ENCODE measurements at places on chromosomes 3 and 15.
A peak's percentile ranks its signal among the peaks of the same experiment; 100 is the strongest.

- DNase-seq = no peak
These were observed 380.2 kb downstream of the ULK4 start for GRCh38 chr3:41581700-41582099.

DNA sequence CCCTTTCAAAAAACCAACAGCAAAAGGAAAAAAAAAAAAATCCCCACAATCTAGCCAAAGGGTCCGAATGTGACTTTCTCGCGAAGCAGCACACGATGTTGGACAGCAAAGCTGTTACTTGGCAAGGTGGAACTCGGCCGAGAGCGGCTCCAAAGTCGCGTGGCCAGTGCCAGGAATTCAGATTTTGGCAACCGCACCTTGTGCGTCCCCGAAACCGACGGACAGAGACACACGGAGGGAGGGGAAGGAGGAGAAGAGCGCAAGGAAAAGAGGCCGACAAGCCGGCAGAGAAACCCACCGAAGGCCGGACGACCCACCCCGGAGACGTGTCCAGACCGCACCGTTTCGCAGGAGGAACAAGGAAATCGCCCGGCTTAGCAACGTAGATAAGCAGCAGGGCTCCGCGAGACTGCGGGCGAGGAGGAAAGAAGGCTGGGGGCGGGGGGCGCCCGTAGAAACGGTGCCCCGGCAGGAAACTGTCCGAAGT is 517.3 kb downstream of the MECOM start:
- DNase-seq = peak; percentile 3

DNA sequence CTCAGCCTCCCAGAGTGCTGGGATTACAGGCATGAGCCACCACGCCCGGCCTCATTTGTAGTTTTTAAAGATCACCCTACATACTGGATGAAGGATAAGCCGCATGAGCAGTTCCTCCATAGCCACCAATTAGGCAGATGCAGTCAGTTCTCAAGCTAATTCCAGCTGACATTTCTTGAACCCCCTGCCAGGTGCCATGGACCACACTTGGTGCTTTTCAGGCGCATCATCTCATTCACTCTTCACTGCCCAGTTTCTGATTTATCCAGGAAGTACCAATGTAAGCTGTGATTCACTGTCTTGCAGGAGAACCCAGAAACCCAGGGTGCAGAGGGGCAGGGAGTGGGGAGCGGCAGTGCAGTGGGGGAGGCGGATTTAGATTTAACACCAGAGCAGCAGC is 56.5 kb upstream of the RASA2 start:
- no peak for DNase-seq

DNA sequence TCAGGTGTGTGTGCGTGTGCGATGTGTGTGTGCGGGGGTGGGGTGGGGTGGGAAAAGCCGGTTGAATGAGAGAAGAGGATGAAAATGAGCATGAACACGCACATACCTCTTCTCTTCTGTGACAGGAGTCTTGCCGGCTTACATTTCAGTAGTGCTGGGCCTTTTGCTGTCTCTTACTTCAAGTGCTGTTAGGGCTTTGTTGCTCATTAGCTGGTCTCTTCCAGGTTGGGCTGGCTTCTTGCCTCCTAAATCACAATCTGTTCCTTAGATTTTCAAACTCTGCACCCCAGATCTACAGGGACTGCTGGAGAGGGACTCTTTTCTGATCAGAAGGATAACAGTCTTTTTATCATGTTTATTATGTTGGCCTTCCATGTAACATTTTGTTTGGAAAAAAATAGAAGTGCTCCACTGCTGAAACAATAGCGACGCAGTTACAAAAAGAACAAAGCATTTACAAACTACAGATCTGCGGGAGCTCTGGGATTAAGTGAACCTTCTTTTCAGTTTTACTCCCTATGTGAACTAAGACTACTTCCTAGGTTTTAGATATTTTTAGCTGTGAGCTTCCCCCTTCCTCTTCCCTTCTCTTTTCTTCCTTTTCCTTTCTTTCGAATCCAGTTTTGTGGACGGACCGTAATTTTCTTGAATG is 48.5 kb downstream of the USP13 start:
- no peak for DNase-seq

GRCh38 chr3:72446218-72447058 is 401.8 kb downstream of the SHQ1 start:
- DNase-seq = peak; percentile 64

DNA sequence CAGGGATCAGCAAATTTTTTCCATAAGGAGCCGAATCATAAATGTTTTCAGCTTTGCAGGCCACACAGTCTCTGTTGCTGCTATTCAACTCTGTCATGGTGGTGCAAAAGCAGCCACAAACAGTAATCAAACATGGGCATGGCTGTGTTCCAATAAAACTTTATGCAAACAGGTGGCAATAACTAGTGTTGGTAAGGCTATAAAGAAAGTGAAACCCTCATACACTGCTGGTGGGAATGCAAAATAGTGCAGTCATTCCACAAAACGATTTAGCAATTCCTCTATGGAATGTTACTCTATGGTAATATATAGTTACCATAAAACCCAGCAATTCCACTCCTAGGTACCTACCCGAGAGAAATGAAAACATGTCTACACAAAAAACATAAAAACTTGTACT is 14.0 kb upstream of the MRPS25 start:
- DNase-seq = no peak

DNA sequence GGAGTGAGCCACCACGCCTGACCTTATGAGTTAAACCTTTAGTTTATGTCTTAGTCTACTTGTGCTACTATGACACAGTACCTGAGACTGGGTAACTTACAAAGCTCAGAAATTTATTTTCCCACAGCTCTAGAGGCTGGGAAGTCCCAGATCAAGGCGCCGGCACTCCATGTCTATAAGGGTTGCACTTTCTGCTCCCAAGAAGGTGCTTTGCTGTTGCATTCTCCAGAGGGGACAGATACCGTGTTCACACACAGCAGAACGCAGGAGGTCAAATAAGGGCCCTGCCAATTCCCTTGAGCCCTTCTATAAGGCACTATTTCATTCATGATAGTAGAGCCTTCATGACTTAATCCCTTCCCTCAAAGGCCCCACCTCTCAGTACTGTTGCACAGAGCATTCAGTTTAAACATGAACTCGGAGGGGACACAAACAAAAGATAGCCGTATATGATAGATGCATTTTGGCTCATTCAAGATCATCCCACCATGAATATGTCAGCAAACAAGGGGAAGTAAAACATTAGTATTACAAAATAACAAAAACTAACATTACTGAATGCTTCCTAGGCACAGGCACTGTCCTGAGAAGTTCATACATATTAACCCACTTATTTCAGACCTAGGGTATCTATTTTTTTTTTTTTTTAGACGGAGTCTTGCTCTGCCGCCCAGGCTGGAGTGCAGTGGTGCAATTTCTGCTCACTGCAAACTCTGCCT is 26.5 kb downstream of the PLA1A start:
- DNase-seq = no peak

GRCh38 chr3:11691767-11692531 is 48.2 kb upstream of the VGLL4 start:
- DNase-seq = no peak

- no peak for DNase-seq
These were observed 128.2 kb upstream of the HES1 start for GRCh38 chr3:194007592-194008337.

GRCh38 chr3:152206243-152206760 is 62.4 kb upstream of the MBNL1 start:
- no peak for DNase-seq

DNA sequence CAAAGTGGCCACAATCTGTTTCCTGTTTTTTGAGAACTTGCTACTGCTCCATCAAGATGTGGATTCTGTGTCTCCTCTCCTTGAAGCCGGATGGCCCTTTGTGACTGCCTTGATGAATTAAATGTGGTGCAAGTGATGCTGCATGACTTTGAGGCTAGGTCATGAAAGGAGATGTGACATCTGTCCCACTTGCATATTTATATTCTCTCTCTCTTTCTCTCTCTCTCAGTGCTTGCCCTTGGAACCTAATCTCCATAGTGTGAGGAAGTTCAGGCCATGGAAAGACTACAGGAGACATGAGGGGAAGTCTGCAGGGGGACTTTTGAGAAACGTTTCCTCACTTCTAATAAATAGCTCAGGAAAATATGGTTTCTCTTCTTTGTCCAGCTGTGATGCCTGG is 50.0 kb upstream of the ADPGK start:
- DNase-seq = no peak

DNA sequence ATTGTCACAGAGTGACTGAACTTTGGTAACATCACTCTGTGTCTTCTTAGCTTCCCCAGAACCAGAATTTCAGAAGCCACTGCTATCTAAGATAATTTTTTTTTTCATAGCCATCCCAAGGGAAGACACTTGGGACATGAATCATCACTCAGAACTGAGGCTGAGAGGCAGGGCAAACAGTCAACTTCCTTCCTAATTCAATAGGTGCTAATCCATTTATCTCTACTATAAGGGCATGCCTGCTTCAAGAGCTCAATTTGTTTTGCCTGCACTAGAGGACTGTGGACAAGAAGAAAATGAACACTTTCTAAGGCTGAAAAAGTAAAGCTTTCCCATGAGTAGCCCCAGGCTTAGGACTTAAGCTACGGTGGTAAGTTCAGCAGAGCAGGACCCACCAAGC is 56.7 kb upstream of the MYRIP start:
- no peak for DNase-seq

GRCh38 chr15:36827824-36828223 is 248.4 kb downstream of the CDIN1 start:
- no peak for DNase-seq

DNA sequence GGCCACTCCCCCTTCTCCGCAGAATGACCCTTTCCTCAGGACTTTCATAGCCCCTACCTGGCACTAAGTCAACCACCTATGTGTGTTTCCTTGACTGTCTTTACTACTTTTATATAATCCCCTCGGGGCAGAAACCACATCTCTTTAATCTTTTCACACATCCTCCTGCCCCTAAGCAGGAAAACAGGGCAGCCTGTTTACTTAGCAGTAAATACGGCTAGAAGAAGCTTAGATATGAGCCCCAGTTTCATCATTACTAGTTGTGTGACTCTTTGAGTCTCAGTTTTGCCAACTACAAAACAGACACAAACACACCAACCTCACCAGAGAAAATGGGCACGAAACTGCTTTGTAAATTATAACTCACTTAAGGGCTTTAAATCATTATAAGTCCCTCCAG is 98.3 kb downstream of the CYP19A1 start:
- DNase-seq = no peak

- no peak for DNase-seq
These were observed 410.3 kb upstream of the ZNF385D start for GRCh38 chr3:22161315-22161714.

DNA sequence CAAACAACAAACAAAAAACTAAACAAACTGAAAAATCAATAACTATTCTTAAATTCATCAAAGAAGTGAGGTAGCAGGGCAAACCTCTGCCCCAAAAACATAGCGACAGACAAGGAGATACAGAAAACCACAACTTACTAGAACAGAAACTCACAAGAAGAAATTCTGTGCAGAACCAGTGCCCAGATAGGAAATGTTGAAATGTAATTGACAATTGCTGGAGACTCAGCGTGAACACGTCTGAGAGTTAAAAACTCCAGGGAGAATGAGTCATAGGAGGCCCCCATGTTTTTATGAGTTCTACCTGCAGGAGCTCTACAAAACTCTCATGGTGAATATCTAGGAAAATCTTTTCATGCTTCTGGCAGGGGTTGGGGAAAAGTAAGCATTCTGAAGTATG is 95.5 kb upstream of the SETMAR start:
- no peak for DNase-seq

DNA sequence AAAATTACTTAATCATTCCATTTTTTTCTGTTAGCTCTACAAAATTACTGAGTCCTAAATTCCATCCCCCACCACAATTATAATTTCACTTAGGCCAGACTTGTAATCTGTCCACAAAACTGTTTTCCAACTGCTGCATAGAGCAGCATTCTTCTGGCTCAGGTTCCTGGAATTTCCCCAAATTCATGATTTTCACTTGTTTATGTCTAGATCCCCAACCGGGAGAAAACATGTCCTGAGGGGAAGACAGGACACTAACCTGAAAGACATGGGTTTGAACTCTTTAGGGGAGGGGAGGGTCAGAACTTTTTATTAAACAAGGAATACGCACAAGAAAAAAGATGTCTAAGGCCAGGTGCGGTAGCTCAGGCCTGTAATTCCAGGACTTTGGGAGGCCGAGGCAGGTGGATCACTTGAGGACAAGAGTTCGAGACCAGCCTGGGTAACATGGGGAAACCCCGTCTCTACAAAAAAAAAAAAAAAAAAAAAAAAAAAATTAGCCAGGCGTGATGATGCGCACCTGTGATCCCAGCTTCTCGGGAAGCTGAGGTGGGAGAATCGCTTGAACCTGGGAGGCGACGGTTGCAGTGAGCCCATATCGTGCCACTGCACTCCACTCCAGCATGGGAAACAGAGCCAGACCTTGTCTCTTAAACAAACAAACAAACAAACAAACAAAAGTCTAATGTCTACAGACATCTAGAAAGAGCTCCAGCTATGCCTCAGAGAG is 1.5 kb downstream of the ETFA start:
- DNase-seq = no peak

DNA sequence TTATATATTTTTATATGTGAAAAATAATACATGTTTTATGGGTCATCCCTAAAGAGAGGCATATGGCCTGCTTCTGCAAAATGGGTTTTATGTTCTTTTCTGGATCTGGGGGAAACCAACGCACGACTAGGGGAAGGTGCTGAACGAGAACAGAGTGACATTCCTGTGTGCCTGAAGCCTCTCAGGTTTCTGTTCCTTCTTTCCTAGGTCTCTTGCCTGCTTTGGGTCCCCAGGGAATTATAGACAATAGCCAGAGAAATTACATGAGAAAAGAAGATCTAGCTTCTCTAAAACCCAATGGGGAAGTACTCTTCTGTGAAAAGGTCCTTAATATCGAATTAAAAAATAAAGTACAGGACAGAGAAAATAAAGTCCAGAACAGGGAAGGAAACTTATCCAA is 66.5 kb downstream of the IGSF11 start:
- no peak for DNase-seq

GRCh38 chr3:171088964-171089754 is 62.6 kb upstream of the SLC2A2 start:
- no peak for DNase-seq

GRCh38 chr3:187713504-187713903 is 11.1 kb upstream of the RTP2 start:
- DNase-seq = no peak

DNA sequence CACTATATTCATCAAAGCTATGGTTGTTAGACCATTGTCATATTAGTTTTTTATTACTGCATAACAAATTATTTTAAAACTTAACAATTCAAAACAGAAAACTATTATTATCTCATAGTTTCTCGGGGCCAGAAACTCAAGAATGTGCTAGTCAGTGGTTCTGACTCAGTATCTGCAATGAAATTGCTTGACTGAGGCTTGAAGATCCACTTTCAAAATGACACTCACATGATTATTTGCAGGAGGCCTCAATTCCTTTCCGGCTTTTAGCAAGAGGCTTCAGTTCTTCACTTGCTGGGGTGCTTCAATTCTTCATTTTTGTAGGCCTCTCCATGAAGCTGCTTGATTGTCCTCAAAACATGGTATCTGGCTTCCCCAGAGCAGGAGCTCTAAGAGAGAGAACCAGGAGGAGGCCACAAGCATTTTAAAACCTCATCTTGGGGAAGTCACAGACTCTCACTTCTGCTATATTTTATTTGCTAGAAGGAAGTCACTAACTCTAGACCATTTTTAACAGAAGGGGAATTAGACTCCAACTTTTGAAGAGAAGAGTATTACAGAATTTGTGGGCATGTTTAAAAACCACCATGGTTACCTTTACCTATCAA is 383.7 kb downstream of the MFSD1 start:
- no peak for DNase-seq

All from activated naive CD8-positive, alpha-beta T cell treated with anti-CD3 and anti-CD28 coated beads, Interleukin-2, amount 50 U/mL, for 24 hours (primary cell).